ENCODE measurements at places on chromosomes 1 and 21.

GRCh38 chr1:163706915-163707314, 385.2 kb downstream of the NUF2 start:
- no peak for DNase-seq

- DNase-seq = no peak
Measured at GRCh38 chr1:232686346-232686745, 56.4 kb upstream of the SIPA1L2 start.

DNA sequence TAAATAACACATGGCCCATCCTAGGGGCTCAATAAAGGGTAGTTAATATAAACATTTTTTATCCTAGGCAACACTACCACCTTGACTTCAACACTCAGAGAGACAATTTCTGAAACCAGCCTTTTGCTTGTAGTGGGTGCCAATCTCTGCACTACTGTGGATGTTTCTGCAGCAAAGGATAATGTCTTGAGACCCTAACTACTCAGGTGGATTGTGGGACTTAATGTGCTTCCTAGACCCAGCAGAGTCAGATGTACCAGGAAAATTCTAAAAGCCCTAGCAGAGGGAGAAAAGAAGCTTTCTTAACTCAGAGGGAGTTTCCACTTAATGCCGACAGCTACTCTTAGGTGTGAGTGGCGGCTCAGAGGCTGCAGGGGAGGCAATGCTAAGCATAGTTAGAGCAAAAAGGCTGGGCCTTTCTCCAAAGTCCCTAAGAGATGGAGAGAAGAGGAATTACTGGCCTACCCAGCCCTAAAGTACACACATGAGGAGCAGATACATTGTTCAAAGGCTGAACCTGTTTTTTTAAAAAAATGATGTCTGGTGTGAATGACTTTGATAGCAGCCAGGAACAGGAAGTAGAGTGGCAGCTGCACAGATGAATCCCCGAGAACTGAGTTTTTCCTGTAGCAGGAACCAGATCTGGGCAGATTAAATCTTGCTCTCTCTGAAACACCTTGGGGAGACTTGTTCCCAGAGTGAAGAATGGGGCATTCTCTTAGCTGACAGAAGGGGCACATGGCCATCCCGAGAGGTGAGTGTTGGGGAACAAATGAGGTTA, 33.5 kb upstream of the ABCD3 start:
- DNase-seq = no peak

DNA sequence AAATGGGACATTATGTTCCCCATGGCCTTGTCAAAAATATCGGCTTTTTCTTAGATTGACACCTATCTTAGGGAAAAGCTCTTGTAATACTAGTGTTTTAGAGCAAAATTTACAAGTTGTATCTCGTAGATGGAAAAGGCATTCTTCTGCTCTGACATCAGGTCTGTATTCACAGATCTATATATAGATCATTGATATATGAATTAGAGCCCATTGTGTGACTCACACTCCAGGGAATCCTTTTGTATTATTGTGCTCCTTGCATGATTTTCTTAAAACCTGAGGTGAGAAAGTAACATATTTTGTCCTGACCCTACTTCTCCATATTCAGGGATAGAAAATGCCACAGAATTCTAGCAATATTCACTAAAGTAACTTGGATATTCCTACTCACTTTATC, 1160.8 kb upstream of the B3GALT2 start:
- DNase-seq = peak; percentile 3

GRCh38 chr1:10740123-10740522, 56.3 kb downstream of the CASZ1 start:
- DNase-seq = no peak

DNA sequence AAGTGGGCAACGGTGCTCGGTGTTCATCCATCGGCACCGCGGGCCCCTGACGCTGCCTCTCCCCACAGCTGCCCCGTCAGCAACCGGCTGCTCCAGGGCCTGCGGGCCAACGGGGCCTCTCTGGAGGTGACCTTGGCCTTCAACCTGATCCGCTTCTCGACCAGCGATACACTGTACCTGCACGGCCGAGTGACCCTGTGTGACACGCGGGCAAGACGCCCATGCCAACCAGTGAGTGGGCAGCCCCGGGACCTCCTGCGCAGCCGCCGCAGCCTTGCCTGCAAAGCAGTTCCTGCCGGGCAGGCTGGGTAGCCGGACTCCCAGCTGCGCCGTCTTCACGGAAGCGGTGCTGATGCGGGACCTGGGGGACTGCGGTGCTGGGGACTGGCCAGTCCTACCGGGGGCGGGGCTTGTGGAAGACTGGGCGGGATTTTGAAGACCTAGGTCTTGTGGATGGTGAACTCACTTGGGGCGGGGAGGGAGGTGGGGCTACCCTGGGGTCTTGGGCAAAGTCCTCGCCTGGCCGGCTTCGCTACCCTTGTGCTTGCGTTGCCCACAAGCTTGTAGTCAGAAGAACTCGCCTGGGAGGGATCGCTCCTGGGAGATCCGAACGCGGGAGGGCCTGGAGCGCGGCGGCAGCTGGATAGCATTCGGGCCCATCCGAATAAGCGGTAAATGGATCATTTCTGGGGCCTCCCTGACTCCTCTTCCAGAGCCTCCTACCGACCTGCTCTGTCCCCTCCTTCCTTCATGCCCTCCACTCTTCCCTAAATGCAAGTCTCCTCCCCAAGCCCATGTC, 8.8 kb upstream of the CEP85 start:
- DNase-seq = no peak

GRCh38 chr1:41576206-41576605, 91.7 kb upstream of the EDN2 start:
- DNase-seq = no peak

GRCh38 chr1:39205102-39205780, 746 bp downstream of the MACF1 start:
- DNase-seq = peak; percentile 40

- DNase-seq = no peak
Measured at GRCh38 chr1:205571747-205572146, 60.1 kb downstream of the ELK4 start.

- DNase-seq = no peak
Measured at GRCh38 chr1:151108331-151108730, 37.8 kb downstream of the GABPB2 start.

DNA sequence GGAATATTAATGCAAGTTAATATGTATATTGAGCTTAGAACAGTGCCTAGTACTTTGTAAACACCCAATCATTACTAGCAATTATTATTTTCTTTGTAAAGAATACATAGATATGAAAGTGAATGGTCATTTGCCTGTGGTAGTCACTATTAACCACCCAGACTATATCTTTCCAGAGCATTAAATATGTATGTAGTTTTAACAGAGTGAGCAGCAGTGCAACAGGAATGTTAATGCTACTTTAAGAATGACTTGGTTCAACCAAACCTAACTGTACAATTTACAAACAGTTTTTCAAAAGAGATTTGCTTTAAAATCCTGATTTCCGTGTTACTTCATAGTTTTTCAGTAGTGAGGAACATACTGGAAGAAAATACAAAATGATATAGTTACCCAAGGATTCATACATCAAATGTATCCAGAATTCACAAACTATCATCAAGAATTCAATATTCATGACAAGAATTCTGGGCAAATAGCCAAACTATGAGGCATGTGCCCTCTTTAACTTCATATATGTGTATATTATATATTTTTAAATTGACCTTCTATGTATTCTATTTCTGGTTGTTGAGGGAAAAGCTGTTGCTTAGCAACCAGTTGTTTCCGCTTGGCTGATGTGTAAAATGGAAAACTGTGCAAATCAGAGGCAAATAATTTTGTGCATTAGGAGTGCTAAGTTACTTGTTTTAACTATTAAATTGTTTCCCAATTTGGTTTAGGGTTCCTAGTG, 34.9 kb upstream of the IVNS1ABP start:
- DNase-seq = no peak

DNA sequence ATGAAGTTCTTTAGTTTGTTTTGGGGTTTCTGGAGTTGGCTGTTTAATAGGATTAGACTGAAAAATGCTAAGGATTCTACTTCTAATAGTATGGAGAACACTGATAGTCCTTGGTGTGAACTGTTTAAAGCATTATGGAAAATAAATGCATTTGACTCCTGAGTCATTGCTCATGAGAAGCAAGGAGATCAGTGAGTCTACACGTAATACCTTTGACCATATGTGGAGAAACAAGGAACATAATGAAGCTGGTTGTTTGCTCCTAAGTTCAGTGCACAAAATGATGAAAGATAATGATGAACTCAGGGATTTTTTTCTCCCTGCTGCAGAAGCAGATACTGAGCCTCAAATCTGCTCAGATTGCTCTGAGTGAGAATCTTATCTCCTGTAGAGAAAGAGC, 158.9 kb upstream of the COL11A1 start:
- no peak for DNase-seq

DNA sequence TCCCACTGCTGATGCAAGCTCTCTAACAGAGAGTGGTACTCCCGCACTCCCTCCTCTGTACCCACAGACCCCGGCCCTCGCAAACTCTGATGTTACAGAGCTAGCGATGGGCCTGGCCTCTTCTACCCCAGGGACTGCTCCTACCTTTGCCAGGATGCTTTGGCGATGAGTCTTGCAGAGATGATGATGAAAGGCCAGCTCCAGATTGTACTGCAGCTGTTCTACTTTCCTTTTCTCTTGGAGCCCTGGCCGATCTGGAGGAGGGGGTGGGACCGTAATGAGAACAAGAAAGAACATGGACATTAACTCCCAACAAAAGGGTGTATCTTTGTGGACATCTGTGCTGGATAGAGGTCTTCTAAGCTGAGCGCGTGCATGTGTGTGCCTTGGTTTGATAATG, 6.0 kb upstream of the LINGO4 start:
- peak; percentile 26 for DNase-seq

GRCh38 chr1:87867626-87868025, 538.9 kb downstream of the LMO4 start:
- no peak for DNase-seq

DNA sequence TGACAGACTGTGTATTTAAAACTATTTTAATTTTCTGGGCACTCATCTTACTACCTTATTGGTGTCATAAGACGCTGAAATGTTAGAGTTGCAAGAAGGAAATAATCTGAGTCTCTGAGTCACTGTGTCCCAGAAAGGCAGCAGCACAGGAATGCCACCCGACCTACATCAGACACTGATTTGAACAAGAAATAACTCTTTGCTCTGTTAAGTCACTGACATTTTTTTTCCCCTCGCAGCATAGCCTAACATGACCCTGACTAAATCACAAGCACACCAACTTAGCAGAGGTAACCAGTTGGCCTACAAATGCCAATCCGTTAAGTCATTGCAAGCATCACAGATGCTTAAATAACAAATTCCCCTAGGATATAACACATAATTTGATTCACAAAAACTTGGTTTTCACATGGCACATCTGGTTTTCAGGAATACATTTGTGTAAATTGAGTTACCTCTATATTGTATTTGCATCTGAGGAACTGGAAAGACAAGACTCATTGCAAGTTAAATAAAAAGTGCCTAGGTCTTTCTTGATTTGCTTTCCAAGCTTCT, 349.1 kb downstream of the SEC16B start:
- DNase-seq = no peak

DNA sequence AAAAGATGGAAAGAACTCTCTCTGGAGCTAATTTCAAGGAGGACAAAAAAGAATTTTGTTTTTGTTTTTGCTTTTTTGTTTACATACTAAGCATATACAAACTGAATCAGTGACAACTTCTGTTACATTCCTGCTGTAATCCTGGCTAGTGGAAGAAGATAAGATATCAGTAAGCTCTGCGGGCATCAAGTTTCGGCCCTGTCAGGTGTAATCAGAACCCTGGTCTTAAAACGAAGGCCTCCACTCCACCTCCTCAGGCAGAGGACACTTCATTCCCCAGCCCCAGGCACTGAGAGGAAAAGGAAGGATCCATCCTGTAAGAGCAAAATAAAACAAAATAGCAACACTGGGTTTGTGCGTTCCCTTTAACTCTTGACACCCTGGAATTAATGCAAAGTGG, 88.9 kb upstream of the ARHGAP29 start:
- DNase-seq = peak; percentile 45

DNA sequence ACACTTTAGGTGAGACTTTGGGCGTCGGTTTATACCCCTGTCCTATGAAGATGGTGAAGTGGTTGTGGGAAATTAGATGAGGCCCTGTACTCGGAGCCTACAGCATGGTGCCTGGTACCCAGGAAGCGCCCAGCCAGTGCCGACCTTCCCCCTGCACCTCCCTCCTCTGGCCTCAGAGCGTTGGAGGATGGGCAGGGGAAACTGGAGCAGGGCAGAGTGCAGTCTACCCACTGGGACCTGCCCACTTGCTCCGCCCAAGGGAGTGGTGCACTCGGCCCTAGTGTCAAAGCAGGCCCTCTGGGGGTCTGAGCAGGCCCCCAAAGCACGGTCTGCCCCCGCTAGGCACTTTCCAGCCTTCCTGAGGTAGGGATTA, 13.0 kb upstream of the TTC22 start:
- DNase-seq = no peak

DNA sequence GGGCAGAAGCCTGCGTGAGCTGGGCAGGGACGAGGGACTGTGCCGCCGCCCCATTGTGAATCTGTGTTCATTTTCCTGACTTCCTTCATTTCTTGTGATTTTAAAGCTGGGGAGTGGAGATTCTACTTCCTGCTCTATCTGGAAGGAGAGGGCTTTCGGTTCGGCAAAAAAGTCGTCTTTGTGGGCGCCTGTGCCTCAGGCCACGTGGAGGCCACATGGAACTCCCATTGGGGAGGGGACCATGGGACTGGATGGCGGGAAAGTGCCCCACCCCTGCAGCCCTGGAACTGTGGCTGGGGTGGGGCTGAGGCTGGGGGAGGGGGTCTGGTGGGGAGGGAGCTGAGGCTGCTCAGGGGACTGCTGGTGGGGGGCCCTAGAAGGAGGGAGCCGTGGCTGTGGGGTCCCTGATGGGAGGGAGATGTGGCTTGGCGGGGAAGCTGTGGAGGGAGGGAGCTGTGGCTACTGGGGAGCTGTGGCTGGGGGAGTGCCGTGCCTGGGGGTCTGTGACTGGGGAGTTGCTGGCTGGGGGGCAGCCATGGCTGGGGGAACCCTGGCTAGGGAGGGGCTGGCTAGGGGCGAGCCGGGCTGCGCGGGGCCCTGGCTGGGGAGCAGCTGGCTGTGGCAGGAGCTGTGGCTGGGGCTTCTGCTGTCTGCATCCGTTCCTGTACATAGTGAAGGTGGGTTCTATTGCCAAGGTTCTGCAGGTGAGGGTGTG, 31.5 kb downstream of the COL18A1 start:
- no peak for DNase-seq

DNA sequence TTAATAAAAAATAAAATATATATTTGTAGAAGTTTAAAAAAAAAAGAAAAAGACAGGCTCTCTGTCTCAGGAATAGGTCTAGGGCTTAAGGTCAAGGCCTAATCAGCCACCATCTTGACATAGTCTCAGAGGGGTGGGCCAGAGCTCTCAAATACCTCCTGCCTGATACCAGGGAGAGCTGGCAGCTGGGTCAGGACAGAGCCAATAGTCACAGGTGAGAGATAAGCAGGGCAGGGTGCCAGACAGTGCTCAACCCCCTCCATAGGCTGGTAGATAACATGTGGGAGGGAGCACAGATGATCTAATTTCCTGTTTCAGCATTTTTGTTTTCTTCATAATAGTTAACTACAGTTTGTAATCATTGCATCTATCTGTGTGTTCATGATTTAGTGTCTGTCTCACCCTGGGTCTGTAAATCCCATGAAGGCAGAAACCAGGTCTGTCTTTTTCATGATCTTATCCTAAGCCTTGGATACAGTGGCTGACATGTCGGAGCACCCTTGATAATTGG, 152.0 kb upstream of the GRIK3 start:
- no peak for DNase-seq

GRCh38 chr1:89170170-89171066, 5.4 kb downstream of the GBP7 start:
- no peak for DNase-seq

- no peak for DNase-seq
Measured at GRCh38 chr1:96009831-96010434, 711.7 kb upstream of the PTBP2 start.
